ENCODE measurements at places on chromosomes 6 and 20.

GRCh38 chr20:271528-271927, 14.0 kb downstream of the DEFB132 start:
- DNase-seq: no peak

DNA sequence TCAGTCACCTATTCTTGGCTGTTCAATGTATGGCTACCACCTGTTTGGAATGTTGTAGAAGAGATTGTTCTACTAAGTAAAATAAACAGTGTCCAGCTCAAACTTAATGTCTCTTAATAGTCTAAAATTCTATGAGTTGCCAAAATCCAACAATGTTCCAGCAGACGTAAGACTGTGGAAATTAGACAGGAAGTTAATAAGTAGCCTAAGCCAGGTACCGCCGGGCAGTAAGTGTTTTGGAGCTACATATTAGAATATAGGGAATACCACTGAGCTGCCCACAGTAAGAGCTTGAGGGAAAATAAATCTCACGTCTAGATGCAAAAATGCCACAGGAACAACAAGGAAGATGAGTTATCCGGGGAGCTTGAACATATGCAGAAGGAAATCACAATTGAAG, 7.8 kb upstream of the MANEA start:
- no peak for DNase-seq

DNA sequence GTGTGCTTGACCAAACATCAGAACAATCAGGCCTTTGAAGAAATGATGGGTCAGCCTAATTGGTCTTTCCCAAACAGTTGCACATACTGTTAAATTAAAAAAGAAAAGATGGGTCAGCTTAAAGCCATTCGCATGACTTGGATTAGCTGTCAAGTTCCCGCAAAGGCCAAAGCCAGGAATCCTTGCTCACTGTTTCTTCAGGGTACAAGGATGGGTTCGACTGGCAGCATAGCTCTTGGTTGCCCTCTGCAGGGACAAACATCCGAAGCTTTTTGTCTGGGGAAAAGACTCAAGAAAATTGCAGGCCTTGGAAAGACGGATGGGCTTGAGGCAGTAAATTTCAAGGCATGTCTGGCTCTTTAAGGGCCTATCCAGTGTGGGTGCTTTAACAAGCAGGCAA, 168.0 kb downstream of the HDGFL1 start:
- no peak for DNase-seq

DNA sequence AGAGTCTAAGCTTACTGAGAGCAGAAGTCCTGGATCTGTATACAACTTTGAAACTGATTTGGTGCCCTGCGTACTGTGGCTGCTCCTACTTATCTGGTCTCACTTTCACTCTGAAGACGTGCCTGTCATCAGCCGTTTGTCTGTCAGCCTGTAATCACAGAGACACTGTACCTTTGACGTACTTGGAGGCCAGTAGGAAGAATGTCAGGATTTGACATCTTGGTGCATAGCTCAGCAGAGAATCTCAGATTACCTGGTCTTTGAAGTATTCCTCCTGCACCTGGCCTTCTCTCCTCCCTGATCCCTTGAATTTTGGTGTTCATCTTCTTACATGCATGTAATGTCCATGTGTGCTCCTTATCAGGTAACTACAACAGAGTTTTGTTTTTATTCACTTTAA, 37.7 kb downstream of the DSE start:
- no peak for DNase-seq

GRCh38 chr6:70398783-70399728, 14.3 kb upstream of the FAM135A start:
- peak; percentile 55 for DNase-seq

DNA sequence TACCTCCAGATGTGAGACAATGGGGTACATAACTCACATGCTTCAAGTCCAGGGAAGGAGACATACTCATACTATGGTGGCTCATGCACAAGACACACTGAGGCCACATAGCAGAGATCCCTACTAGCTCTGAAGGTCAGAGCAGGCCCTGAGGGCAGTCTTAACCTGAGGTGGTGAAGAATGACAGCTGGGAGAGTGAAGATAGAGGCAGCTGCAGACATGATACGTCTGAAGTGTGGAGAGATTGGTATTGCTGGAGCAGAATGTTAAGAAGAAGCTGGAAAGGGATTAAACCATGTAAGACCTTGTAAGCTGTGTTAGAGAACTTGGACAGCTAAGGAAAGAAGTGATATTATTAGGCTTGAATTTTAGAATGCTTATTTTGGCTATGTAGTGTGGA, 32.9 kb downstream of the PGM3 start:
- no peak for DNase-seq
